Activated CD4-positive, alpha-beta T cell treated with anti-CD3 and anti-CD28 coated beads for 36 hours (primary cell): ENCODE measurements at places on chromosomes 4 and X. TPM values are rescaled to one million over a fixed set of nuclear protein-coding genes. Genes with fewer than 3 reads are reported as not detected.

DNA sequence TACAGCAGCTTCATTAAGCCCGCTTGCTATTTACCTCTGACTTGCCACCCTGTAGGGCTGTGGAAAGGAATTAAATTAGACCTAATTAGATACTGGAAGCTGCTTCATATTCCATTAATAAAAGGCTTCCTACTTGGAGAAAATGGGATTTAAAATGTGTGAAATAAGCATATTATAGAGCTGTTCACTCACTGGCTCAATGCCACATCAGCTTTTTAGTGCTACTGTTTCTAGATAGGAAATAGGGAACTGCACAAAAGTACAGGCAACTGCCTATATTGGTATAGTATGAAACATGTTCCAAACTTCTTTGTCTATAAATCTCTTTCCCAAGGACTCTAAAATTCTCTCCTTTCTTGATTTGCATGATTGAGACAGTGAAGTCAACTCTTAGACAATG is 407.9 kb upstream of the AADAT start:
- DNase-seq, result no peak

DNA sequence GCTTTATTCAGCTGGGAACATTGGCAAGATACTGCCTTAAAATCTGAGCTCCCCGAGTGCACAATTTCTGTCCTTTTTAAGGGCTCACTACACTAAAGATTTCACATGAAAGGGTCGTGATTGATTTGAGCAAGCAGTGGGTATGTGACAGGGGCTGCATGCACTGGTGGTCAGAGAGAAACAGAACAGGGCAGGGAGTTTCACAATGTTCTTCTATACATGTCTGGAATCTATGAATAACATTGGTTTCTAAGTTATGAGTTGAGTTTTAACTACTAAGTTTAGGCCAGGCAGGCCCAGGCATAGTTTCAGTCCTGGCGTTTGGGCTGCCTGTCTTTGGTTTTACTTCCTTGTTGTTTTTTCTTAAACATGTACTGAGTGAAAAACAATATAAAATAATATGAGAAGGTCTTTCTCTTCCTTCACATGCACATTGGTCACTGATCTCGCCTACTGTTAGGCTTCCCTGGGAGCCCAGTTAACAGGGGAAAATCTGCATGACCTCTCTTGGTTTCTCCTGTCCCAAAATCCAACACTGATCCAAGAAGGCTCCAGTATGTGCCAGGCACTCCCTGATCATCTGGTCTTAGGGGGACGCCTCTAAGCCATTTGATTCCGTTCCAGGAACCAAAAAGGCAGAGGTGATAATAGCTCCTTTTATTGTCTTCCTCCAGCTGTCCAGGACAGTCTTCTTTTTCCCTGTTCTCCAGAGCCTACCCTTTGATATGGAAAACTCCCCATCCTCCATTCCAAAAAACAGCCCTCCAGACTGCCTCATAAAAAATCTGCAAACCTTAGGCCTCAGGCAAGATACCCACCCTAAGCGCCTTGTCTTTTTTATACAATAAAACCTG is at the start of gene UGT2B17:
Gene UGT2B17, minus strand, starts transcription at position 51 of the 854 bp plus-strand sequence. CDS start 7,838 bp downstream, outside the sequence.
- no peak for DNase-seq

DNA sequence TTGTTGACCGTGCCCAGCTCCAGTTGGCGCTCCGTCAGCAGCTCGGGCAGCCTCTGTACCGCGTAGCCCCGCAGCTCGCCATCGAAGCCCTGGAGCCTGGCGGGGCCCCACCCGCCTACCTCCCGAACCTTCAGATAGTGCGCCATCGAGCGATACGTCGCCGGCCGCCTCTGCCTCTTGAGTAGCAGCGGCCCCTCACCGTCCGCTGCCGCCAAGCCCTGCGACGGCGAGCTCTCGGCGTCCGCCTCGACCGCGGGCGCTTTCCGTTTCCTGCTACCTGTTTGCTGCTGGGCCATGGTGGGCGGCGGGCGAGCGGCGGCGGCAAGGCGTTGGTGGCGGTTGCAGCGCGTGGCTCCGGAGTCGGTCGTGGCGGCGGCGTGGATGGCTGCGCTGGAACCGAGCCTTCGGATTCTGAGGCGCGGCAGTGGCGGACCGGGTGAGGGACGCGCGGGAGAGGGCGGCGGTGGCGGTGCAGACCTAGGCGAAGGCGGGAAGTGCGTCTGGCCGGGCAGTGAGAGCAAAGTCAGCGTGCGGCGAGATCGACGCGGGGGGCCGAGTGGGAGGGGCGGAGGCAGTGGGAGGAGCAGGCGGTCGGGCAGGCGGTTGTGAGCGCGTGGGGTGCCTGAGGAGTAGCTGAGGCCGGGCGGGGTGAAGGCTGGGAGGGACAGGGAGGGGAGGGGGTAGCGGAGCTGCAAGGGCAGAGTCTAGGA is at the start of gene DCAF12L1:
Gene DCAF12L1, minus strand, starts transcription at position 502 of the 710 bp plus-strand sequence. Its CDS starts 206 bp downstream, at position 296.
- DNase-seq, result no peak

The MAOB gene
- total RNA-seq, result 0.09 TPM
